T-cell (primary cell): ENCODE measurements at places on chromosomes 11 and 22. TPM values are rescaled to one million over a fixed set of nuclear protein-coding genes. Genes with fewer than 3 reads are reported as not detected.

LDLRAD3 gene
- total RNA-seq: 0.18 TPM

GRK2 gene
- total RNA-seq: 382 TPM

DNA sequence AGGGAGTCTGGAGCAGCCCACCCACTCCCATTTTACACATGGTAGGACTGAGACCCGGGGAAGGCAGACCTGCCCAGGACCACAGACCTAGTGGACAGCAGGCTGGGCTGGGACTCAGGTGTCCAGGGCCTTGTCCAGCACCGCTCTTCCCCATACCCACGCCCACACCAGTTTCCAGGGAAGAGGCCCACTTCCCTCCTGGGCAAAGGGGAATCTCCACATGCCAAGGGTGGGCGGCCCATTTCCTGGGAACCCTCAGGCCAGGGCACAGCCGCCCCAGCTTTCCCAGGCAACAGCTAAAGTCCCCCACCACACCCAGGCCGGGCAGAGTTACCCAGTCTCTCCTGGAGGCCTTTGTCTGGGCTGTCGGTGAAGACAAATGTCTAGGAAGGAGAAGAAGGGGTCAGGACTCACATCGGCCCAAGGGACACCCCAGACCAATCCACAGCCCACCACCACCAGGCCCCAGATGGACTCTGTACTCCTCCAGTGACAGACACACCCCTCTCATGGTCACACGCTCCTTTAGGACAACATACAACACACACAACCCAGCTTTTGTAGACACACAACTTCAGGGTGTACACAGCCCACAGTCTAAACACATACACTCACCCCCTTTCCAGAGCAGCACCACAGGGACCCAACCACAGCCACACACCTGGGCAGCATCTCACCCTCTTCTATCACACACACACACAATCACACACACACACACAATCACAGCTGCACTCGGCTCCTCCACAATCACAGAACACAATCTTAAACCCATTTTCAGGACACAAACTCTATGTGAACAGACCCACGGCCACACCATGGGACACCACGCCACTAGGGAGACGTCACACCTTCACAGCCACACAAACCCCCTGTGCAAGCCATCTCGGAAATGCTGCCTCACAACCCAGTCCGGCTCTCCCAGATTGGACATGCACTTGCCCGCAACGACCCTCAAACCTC lies 5.5 kb downstream of the MFNG start:
- H3K4me3 ChIP-seq: no peak overlapping the region
- peaks cover 54% of the 10 kb centered on the region for H3K4me1 ChIP-seq
- DNase-seq: no peak
- H3K27ac ChIP-seq: no peak overlapping the region

DNA sequence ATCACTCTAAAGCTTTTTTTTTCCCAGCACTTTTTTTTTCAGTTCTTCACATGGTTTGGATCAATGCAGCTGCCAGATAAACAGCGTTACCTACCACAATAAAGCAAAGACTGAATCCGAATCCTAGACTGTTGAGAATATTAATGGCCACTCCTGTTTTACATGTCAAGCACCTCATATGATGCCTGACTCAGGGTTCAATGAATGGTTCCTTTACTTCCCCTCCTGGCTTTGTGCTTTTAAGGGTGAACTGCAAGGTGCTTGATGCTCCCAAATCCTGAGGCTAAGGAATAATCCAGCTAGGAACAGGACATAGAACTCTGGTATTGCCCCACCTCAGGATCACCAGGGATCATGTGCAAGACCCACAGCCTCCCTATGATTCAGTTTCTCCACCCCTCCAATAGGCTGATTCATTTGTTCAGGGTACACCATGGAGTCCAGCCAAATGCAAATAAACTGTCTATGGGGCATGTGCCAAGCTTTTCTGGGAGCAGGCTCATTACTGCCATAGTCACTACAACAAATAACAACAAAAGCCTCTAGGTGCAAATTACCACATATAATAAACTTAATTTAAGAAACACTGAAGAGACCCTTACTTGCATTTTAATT lies 104.3 kb downstream of the GAB2 start:
- no peak overlapping the region for H3K4me3 ChIP-seq
- no peaks in the 10 kb centered on the region for H3K36me3 ChIP-seq
- peaks cover 3% of the 10 kb centered on the region for H3K27me3 ChIP-seq
- H3K4me1 ChIP-seq: no peaks in the 10 kb centered on the region
- no peak overlapping the region for H3K27ac ChIP-seq
- DNase-seq: no peak

GRCh38 chr22:29695129-29695926 lies 24.5 kb upstream of the CABP7 start:
- DNase-seq: no peak
- peaks cover 14% of the 10 kb centered on the region for H3K4me1 ChIP-seq
- H3K27me3 ChIP-seq: no peaks in the 10 kb centered on the region
